ENCODE measurements at places on chromosomes 2 and 18.

DNA sequence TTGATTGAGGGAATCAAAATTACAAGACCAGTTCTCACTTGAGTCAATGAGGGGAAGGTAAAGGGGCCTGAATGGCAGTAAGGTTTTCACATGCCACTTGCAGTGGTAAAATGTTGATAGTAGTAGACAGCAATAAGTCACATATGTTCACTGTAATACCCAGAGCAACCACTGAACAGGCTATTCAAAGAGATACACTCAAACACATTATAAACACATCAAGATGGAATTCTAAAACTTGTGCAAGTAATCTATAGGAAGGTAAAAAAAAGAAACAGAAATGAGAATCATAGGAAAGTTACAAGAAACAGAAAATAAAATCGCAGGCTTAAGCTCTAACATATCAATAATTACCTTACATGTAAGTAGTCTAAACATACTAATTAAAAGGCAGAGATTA lies 86.6 kb upstream of the AFF3 start:
- no peak for DNase-seq

DNA sequence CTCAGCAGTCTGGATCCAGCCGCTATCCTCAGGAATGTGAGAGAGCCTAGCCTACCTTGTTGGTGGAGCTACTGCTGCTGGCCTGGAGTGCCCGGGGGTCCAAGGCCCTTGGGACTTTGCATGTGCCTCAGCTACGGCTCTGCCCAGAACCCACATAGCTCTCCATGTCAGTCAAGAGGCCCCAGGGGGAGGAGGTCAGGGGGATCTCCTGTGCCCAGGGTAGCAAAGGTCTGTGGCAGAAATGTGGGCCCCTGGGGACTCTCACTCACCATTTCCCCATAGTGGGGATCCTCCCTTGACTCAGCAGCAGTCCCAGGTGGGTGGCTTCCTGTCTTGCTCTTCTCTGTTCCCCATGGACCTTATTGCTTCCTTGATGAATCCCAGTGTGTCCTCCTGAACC lies 342.7 kb upstream of the CHAC2 start:
- DNase-seq: no peak

- DNase-seq: no peak
These were observed 6.2 kb upstream of the KIAA2012 start for GRCh38 chr2:202066875-202067274.

- DNase-seq: no peak
These were observed 49.2 kb upstream of the GPR155 start for GRCh38 chr2:174535757-174536703.

GRCh38 chr2:8534729-8535468 lies 147.0 kb upstream of the ID2 start:
- no peak for DNase-seq

- no peak for DNase-seq
These were observed 59.4 kb downstream of the LIMS1 start for GRCh38 chr2:108593547-108594098.

- DNase-seq: no peak
These were observed 39.1 kb downstream of the PCBP1 start for GRCh38 chr2:70126413-70126812.

DNA sequence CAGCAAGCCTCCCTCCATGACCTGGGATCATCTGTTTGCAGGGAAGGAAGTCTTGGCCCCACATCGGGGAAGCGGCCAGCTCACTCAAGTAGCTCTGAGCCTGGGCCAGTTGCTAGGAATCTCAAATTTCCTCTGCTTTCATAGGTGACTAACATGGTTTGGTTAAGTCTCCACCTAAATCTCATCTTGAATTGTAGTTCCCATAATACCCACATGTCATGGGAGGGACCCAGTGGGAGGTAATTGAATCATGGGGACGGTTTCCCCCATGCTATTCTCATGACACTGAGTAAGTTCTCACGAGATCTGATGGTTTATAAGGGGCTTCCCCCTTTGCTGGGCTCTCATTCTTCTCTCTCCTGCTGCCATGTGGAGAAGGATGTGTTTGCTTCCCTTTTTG lies 75.2 kb downstream of the LBH start:
- no peak for DNase-seq

DNA sequence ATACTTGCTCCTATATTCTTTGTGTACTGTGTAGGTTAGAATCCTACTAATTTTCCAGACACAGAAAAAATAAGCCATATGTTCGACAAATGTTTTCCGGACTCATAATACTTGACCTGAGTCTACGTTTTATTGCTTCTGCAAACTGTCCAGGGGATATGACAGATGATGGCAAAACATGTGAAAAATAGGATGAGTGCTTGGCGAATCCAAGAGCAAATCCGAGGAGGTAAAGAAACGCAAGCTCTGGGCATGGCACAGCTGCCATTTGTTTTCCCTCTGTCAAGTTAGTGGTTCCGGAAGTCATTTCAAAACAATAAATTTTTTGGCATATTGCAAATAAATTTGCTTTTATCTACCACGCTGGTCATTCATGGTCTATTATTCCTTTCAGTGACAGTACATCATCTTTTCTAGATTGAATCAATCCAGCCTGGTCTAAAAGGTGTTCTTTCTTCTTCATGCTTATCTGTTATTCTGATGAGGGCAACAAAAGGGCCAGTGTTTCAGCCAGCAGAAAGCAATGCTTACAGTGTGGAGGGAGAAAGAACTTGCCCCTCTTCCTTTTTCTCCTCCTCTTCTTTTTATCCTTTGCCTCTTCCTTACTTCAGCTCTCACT lies 476.1 kb upstream of the SOX11 start:
- no peak for DNase-seq

DNA sequence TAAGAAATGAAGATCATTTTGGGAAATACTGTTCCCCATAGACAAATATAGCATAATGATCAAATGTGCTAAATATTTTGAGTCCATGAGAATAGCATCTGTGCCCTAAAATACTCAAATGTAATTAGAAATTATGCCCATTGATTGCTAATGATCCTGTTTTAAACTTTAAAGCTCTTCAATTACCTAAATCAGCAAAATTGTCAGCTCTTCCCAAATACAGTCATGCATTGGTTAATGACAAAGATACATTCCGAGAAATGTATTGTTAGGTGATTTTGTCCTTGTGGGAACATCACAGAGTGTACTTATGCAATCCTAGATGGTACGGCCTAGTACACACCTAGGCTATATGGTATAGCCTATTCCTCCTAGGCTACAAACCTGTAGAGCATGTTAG lies 89.7 kb downstream of the NEB start:
- no peak for DNase-seq

GRCh38 chr18:74114116-74114515 lies 33.5 kb downstream of the FBXO15 start:
- no peak for DNase-seq

DNA sequence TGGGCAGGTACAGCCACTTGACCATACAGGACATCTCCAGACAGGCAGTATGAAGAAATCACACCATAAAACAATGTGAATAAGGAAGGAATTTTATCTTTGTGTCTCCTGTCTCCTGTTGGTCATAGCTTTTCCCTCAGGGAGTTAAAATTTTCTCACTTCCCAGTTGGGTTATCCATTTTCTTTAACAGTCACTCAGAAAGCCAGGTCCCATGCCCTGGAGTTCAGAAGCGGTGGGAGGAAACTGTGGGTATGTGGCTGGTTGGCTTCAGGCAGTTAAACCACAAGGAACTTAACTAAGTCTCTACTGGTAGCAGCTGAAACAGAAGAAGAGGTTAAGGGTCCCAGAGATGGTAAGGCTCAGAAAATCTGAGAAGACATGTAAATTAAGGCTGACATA lies 6.5 kb upstream of the SMAD2 start:
- no peak for DNase-seq

GRCh38 chr2:25897506-25897905 lies 19.2 kb upstream of the ASXL2 start:
- DNase-seq: no peak

GRCh38 chr2:148614322-148615049 lies 30.1 kb upstream of the EPC2 start:
- DNase-seq: no peak

DNA sequence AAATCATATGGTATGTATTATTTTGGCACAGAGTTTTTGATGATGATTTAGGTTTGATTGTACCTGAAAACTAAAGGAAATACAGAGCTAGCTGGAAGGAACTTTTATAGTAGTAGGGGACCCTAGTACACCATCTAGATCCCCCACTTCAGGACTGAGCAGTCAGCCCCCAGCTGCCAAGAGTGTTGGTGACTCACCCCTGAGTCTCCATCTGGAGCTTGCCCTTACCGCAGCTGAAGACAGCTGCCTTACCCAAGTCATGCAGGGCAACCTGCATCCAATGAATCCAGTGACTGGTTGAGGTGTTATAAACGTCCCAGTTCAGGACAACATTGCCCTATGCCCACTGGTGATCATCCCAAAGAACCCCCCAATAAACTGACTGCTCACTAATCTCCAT lies 15.3 kb downstream of the PMS1 start:
- DNase-seq: no peak

DNA sequence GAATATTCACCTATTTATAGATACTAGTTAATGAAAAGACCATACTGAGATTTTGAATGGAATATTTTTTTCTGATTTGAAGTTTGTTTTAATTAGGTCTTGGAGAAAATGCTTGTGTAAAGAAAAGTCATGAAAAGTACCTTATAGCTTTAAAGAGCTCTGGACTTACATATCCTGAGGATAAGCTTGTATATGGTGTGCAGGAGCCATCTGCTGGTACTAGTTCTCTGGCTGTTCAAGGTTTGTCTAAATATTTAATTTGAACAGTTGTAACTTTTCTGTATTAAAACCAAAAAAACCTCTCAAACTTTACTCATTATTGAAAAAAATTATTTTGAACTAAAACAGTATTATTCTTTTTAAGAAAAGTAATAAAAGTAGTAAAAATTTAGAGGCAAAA lies 50.1 kb downstream of the UBR3 start:
- DNase-seq: no peak

DNA sequence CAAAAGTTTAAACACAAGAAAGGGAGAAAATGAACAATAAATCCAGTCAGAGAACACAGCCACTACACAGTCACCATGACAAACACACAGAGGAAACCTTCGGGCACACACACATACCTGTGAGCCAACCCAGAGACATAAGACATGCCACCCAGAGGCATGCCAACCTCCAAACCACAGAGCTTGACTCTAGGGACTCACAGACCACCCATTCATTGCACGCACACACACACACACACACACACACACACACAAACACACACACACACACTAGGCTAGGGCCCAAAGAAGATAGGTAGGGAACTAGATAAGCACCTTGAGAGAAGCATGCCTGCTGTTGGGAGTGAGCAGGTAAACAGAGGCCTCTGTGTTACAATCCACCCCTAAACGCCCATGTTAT lies 9.1 kb downstream of the SIX3 start:
- DNase-seq: no peak

DNA sequence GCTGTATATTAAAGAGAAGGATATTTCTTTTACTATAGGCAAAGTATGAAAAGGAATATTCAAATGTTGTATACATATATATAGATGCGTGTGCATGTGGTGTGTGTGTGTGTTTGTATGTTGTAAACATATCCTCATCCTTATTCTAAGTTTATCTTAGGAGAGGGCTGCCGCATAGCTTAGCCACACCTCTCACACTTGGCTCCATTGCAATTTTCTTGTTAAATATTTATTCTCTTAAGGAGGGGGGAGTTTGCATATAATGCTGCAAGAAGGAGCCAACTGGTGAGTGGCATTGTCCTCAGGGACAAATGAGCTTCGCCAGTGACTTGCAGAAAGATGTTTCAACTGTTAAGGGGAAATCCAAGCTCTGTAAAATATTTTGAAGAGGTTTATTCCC lies 360.1 kb upstream of the RND3 start:
- DNase-seq: no peak

GRCh38 chr18:14976736-14977430 lies 228.9 kb downstream of the ANKRD30B start:
- DNase-seq: no peak

GRCh38 chr2:86507600-86507999 lies 55.6 kb downstream of the CHMP3 start:
- DNase-seq: no peak

GRCh38 chr2:86807468-86808275 lies 17.0 kb upstream of the CD8A start:
- DNase-seq: no peak

DNA sequence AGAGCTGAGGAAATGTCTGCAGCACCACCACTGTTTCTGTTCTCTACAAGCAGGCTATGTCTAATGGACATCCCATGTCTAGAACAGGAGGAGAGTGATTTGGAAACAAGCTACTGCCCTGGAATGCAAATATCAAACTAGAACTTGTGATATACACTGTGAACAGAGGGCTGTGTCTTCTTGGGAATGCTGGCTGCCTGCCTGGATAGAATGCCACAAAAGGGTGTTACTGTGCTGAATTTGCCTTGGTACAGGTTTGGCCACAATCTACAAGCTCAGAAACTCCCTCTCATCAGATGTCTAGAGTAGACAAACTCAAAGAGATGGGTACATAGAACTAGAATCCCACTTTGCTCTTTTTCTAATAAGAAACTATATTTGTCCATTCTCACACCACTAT lies 170.5 kb downstream of the NYAP2 start:
- DNase-seq: no peak

DNA sequence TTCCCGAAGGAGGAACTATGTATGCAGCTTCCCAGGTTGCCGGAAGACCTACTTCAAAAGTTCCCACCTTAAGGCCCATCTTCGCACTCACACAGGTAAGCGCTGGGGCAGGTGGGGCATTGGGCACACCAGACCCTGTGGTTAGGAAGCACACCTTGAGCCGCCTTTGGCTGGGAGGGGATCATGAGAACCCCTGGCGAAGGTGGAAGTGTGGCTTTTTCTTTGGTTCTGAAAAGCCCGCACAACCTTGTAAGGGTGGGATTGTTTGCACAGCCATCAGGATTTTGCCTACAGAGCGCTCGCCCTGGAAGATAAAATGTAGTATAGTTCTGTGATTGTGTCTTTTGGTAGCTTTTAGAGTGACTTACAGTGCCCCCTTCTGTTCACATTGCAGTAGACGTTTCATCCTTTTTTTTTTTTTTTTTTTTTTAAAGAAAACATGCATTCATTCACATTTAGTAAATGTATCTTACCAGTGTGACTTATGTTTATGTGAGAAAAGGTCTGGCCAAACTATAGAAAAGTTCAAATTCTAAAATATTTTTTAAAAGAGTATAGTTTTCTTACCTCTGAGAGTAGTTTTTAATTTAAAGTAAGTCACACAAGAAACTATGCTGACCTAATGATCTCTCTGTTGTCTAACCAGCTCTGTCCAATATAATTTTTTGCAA lies 5.3 kb downstream of the KLF11 start:
- DNase-seq: no peak

Measured in stimulated activated CD4-positive, alpha-beta T cell treated with anti-CD3 and anti-CD28 coated beads, Interleukin-1b, Interleukin-23, amount 100 ng/mL, for 1 hour (primary cell).